ENCODE measurements at places on chromosomes 7 and 10.

DNA sequence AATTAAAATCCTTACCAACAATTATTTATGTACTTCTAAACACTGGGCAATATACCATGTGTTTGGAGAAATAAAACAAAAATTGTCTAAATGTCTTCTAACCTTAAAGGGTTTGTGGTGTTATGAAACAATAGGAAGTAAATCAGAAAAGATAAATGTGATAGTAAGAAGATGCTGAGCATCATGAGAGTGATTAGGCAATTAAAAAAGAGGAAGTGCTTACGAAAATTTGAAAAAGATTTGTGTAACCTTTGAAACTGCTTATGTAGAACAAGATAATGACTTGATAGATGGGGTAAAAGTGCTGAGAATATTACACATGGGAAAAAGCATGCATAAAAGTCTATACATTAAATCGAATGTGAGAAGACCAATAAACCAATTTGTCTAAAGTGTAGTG is 573.4 kb upstream of the CNTNAP2 start:
- no peak for DNase-seq

- peak; percentile 11 for DNase-seq
Measured at GRCh38 chr10:95579835-95580535, 18.8 kb upstream of the SORBS1 start.

DNA sequence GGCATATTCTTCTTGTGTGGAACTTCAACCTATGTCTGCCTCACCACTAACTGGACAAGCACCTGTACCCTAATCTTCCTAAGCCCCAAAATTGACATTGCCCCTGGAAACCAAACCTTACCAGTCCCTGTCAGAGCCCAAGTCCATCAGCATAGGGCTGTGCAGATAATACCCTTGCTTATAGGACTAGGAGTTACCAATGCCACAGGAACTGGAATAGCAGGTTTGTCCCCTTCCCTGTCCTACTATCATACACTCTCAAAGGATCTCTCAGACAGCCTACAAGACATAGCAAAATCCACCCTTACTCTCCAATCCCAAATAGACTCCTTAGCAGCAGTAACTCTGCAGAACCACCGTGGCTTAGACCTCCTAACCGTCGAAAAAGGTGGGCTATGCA is 19.8 kb downstream of the ZNF107 start:
- no peak for DNase-seq

DNA sequence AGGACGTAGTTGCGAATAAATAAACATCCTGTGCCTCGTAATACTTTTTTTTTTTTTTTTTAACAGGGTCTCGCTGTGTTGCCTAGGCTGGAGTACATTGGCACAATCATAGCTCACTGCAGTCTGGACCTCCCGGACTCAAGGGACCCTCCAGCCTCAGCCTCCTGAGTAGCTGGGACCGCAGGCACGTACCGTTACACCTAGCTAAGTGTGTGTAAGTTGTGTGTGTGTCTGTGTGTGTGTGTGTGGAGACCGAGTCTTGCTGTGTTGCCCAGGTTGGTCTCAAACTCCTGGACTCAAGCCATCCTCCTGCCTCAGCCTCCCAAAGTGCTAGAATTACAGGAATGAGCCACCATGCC is 573 bp upstream of the PON2 start:
- DNase-seq, result no peak

GRCh38 chr7:35728412-35729060 is 33.6 kb upstream of the HERPUD2 start:
- no peak for DNase-seq

All from lung (tissue), 17 donors.